ENCODE measurements at places on chromosomes 11 and 22.
A peak's percentile ranks its signal among the peaks of the same experiment; 100 is the strongest.

- no peak for DNase-seq
These were observed 619.4 kb upstream of the KIRREL3 start for GRCh38 chr11:127619946-127620345.

DNA sequence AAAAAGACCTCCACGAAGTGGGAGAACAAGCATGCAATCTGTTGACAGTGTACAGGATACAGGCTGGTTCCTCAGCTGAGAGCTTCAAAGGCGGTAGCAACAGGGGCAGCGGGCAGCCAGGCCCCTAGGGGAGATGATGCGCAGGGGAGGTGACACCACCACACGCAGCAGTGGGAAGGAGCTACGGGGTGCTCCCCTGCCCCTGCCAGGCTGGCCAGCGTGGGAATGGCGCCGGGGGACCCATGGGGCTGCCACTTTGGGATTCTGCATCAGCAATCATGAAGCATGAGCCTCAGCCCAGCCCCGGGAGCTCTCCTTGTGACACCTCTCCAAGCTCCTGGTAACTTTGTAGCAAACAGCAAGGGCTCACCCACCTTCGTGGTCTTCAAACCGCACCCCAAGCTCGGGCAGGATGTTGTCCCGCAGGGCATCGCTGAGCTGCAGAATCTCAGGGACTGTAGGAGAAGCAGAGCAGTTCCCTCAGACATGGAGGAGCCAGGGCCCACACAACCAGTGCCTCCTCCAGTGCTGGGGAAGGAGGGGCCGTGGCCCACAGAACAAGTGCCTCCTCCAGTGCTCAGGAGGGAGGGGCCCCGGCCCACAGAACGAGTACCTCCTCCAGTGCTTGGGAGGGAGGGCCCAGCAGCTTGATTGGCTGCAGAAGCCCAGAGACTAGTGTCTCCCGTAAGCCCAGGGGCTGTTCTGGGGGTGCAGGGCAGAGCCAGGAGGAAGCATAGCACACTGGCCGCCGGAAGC lies 14.6 kb upstream of the NAP1L4 start:
- DNase-seq: no peak

- DNase-seq: no peak
These were observed 24.5 kb downstream of the FAM227A start for GRCh38 chr22:38631724-38632123.

DNA sequence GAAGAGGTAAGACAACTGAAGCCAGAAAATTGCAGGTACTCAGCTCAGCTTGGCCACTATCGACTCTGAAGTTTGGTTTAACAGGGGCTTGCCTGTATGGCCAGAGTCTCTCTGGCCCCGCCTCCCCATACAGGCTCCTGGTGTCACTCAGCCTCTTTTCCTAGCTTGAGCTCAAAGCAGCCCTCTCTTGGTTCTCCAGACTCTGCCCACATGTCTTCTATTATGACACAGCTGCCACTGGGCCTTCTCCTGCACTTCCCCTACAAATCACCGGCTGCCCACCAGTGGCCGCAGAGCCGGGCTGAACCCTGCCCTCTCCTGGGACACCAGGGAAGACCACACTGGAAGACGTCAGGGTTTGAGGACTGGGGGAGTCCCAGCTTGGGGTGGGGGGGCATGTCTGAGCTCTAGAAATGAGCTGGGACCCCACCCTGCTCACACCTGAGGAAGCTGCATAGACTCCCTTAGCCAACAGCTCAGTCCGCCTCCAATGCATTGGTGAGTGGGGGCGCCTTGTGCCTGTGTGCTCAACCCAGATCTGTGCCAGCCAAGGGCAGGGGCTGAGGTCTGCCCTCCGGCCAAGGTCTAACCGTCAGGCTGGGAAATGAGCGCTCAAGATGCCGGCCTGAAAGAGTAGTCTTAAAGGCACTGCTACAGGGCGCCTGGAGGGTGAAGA lies 94.4 kb upstream of the LMO1 start:
- no peak for DNase-seq

- no peak for DNase-seq
These were observed 754 bp downstream of the OR52A1 start for GRCh38 chr11:5153574-5154431.

- DNase-seq: peak; percentile 17
These were observed at the start of gene RASD2 for GRCh38 chr22:35540595-35541253. RASD2 (plus strand) TSS chr22:35540831; CDS start chr22:35546810, 5,979 bp downstream.

GRCh38 chr11:27387362-27387761 lies 24.3 kb upstream of the CCDC34 start:
- DNase-seq: no peak

DNA sequence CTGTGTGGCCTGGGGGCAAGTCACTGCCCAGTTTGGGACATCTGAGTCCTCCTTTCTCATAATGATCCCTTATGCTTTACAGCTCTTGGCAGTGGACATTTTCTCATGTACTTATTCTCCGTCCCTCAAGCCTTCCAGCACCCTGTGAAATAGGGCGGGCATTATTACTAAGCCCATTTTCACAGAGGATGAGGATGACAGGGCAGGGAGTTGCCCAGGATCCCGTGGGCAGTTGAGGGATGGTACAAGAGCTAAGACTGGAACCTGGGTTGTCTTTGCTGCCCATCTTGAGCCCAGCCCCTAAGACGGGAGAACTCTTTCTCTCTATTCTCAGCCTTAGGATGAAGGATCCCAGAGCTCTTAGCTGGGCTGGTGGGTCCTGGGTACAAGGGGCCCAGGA lies 11.2 kb downstream of the CD82 start:
- no peak for DNase-seq

DNA sequence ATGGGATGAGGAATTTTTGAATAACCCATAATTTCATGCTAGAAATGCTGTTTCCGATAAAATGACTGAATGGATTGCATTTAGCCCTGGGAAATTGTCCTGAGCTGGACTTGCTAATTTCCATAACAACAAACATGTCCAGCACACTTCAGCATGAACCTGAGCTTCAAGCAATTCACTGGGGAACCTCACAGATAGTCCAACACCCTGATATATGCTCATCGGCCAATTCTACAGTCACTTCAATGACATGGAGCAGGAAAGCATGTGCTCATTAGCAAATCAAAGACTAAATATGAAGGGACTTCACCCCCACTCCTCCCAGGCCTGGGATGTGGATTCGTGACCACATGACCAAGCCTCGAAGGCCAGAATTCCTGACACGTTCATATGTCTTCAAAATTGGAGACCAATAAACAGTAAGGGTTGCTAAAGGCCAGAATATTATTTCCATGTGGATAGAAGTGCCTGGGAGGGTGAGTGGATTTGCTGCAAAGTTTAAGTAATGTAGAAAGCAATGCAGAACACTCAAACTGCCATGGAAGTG lies 131.9 kb downstream of the SLC1A2 start:
- DNase-seq: no peak
